ENCODE measurements at places on chromosomes 5 and 9.

DNA sequence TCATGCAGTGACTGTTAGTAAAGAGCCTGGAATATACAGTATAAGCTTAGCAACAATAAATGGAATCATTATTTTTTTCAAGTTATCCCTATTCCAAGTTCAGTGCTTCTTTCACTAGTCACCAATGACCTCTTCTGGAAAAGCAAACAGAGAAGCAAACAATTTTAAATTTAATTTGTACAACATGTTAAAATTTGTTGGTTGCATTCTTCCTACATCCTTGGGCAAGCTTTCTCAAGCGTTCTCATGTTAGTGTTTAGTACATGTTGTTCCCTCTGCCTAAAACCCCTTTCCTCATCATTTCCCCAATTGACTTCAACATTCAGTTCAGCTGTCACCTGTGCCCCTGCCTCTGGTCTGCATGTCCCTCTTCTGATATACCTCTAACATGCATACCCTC lies 123.4 kb downstream of the SEC61B start:
- no peak for DNase-seq

- no peak for DNase-seq
These were observed 394.1 kb downstream of the ZNF608 start for GRCh38 chr5:124352312-124352711.

GRCh38 chr9:124409410-124409809 lies 5.8 kb downstream of the PSMB7 start:
- DNase-seq: no peak

DNA sequence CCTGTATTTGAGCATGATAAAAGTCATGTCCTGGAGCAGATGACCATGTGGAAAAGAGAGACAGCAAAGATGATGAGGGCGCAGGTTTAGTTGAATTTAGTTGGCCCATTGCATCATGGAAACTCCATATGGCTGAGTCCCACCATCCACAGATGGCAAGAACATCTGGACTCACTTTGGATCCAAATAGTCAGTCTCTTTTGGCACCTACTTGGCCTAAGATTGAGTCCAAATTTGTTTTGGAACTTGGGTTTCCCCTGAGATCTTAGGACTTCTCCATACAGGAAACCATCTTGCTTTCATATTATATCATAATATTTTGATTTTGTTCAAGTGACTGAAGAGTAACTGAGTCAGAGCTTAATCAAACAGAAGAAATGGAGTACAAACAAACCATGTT lies 217.5 kb downstream of the DRD1 start:
- no peak for DNase-seq

DNA sequence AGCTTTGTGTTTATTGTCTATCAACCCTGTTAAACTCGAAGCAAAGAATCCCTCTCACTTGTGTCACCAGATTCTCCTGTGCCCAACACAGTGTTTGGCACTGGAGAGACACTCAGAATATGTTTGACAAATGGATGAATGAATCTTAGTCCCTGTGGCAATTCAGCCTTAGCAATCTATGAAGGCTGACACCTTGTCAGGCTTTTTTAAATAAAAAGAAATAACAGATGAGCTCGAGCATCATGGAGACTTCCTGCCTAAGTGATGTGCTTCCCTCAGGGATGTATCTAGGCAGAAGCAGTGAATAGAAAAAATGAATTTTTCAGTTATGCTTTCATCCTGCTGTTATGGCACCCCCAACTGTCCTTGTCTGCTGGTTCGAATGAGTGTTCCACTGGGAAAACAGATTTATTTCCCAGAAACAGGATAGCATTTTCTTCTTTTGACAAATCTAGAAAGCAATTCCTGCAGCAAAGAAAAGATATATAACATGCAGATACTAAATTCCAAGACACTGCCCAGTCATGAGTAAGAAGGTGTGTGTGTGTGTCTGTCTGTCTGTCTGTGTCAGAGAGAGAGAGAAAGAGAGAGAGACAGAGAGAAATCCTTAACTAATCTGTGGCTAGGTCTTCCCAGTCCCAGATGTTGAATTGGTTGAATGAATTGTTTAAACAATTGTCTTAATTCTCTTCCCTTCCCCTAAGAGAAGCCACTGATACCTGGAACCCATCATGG lies 16.7 kb downstream of the MAMDC2 start:
- DNase-seq: no peak

DNA sequence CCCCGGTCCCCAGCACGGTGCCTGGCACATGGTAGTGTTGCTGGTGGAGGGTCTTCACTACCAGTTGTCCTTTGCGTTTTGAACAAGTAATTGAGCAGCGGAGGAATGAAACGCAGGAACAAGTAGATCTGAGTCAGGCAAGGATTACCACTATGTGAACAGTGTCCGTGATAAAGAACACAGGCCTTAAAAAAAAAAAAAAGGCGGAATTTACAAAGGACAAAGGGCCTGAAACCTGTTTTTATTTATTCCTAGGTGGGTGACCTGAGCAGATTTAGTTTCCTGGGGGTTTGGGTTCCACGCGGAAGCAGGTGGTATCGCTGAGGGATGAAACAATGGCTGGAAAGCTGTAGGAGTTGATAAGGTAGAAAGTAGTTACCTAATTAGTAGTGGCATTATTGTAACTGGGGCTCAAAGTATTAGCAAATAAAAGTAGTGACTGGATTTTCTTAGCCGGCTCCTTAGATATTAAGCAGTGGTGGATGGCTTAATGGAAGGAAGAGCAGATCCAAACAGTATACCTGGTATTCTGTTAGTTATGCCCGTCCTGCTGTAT lies 1.1 kb downstream of the RUSC2 start:
- peak; percentile 27 for DNase-seq

GRCh38 chr5:44842496-44843282 lies 33.9 kb downstream of the MRPS30 start:
- DNase-seq: no peak

- DNase-seq: peak; percentile 59
These were observed 409.5 kb downstream of the ARHGEF28 start for GRCh38 chr5:74035521-74035937.

GRCh38 chr5:80231693-80232092 lies 24.2 kb downstream of the SERINC5 start:
- DNase-seq: no peak

DNA sequence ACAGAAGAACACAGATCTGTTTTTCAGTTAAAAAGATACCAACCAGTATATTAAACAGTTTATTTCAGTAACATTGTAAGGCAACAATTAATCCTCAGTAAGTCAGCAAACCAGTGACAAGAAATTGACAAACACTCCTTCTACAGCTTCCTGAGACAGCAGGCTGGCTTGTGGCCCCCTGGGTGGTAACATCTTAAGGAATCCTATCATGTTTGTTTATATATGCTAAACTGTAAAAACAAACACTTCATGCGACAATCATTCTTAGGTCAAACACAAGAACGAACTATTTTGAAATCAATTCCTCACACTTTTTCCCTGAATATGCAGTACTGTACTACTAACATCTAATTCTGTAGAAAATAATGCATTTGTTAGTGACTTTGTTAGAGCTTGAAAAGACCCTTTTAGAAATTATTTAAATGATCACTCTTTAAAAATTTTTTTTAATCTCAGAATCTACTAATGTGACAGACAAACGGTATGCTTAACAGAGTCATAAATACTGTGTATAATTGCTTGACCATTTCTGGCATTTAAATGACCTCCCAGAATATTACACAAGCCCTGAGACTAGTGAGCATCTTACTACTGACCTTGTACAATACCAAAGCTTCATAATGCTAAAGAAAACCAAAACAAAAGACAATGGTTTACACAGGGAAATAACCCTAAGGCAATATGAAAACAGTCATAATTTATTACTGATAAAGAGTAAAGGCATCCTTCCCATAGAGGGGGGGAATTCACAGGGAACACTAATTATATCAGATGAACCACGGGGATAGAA lies 48.2 kb downstream of the ERMP1 start:
- no peak for DNase-seq

DNA sequence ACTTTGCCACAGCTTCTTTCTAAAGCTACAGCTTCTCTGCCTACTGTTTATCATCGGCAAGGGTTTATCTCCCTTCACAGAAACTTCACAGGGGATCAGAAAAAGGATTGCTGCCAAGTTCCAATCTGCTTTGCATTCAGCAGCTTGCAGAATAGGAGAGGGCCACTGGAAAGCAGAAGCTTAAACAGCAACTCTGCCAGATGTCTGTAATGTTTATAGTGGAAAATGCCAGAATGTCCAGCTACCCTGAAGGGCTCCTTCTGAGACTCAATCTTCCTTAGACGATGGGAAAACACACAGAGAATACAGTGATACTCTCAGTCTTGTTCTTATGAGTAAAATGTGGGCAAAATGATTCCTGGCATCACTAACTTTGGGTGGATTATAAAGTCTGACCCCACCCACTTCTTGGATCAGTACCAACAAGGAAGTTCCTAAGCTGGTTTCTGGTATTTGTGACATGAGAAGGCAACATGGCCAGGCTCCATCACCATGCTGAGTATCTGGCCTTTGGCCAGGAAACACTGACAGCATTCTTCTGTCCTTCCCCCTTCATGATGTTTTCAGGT lies 19.0 kb downstream of the STOM start:
- peak; percentile 95 for DNase-seq

DNA sequence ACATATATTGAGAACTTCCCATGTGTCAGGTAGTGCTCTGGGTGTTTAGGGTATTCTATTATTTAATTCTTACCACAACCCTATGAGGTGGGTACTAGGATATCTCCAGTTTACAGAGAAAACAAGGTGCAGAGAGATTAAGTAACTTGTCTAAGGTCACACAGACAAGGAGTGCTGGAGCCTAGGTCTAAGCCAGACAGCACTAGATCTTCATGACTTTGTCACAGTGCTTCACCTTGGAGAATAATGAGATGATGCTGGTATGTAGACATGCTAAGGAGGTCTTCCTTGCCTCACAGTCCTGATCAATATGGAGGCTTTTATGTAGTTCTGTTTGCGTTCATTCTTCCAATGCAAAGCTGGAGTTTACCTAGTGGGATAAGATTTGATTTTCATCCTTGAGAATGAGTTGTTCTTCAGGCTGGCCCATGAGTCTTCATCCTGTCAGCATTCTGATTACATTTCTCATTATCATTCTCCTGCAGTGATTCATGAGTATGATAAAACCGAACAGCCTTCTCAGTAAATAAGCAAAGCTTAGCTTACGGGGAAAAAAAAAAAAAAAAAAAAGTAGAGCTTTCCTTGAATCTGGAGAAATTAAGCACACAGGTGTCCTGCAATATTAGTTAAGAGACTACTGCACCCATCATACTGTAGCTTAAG lies 176.3 kb downstream of the C9orf152 start:
- peak; percentile 88 for DNase-seq

- DNase-seq: peak; percentile 77
These were observed 325.4 kb downstream of the RFX3 start for GRCh38 chr9:3200331-3200774.

- DNase-seq: peak; percentile 95
These were observed 431.0 kb upstream of the MEF2C start for GRCh38 chr5:89313804-89314588.

- DNase-seq: peak; percentile 89
These were observed 223.6 kb upstream of the KIF2A start for GRCh38 chr5:62082370-62082801.

DNA sequence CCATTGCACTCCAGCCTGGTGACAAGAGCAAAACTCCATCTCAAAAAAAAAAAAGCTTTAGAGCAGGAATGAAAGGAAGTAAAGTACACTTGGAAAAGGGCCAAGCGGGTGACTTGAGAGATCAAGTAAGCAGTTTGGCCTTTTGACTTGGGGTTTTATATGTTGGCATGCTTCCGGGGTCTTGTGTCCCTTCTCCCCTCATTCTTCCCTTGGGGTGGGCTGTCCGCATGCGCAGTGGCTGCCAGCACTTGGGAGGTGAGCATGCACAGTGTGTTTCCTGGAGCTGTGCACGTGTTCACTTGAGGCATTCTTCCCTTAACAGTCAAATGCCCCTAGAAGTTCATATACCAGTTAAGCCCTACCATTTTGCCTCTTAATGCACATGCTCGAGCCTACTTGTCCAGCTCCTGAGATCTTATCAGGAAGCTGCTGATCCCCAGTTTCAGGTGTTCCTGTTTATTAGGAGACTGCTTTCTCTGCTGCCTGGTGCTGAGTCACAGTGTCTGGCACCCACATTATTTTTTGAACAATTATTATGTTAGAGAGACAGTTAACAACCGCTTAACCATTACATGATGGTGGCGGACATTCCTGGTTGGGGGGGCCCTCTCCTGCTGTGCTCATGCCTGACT lies 32.6 kb upstream of the PRRC2B start:
- peak; percentile 19 for DNase-seq

GRCh38 chr5:54360089-54360488 lies 49.7 kb upstream of the ARL15 start:
- DNase-seq: peak; percentile 56

GRCh38 chr5:143243103-143243502 lies 160.4 kb downstream of the NR3C1 start:
- no peak for DNase-seq

DNA sequence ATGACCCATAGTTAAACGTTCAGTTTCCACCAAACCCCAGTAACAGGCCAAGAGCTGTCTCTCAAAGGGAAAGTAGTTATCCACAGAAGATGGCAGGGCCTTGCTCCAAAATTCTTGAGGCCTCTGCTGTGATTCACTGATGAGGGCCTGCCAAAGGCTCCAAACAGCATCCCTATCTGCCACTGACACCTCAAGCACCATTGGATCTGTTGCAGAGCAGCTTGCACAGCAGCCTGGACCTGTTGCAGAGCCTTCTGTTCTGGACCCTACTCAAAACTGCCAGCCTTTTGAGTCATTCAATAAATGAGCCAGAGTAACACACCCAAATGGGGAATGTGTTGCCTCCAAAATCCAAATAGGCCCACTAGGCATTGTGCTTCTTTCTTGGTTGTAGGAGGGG lies 741.5 kb upstream of the RGMB start:
- peak; percentile 1 for DNase-seq

DNA sequence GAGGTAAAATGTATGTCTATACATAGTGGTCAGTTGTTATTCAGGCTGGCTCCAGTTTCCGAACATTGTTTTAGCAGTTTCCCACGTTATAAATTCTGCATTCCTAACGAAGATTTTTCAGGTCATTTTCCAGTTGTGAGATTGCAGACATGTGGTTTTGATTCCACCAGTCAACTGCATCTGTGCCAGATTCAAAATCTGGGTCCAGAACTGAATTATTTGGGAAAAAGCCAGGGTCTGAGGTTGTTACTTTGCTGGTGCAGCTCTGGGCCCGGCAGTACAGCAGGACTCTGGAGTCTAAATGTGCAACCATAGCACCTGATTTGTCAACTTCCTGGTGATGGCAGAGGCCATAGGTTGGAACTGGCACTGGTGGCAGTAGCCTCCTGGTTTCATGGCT lies 105.7 kb upstream of the MEGF10 start:
- DNase-seq: peak; percentile 13

GRCh38 chr5:90173299-90174030 lies 236.1 kb downstream of the CETN3 start:
- no peak for DNase-seq

- DNase-seq: peak; percentile 73
These were observed 2.0 kb upstream of the ADAMTS6 start for GRCh38 chr5:65483546-65484346.

DNA sequence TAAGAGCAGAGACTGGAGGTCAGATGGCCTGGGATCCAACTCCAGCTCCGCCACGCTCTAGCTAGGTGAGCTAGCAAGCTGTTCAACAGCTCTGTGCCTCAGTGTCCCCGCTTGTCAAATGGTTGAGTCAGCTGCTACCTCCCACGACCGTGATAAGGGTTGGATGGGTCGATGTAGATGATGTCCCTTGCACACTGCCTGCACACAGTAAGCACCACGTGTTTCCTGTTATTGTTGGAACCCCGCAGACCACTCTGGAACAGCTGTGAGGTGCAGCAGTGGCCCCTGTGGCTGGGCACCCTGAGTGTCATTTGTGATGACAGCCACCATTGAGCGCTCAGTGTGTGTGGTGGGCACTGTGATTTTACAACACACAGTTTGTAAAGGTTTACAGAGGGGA lies 54.0 kb upstream of the CTSL start:
- DNase-seq: no peak

Data from fibroblast of skin of right quadriceps (primary cell).